Right lobe of liver (tissue), 6 donors: ENCODE measurements at places on chromosomes 12 and 14.

DNA sequence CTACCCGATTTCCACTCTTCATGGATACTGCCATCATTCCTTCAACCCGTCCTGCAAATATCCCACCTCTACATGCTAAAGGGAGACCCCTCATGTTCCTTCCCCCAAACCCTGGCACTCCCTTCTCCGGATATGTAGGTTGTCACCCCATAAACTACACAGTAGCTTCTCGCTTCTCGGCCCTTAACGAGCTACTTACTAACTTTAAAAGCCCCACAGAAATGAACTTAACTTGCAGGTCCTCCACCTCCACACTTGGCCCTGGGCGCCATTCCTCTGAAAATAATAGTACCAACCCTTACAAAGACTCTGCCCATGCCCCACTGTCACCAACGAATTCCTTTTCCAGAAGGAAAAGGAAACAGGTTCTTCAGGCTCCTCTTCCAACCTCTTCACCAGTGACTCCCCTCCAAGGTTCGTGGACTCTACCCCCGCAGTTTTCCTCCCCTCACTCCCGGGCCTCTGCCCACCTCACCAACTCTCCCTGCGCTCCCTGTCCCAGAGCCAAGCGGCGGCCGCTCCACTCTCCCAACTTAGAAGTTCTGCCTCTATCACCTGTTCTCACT, 1.2 kb downstream of the SPPL3 start:
- DNase-seq = no peak

DNA sequence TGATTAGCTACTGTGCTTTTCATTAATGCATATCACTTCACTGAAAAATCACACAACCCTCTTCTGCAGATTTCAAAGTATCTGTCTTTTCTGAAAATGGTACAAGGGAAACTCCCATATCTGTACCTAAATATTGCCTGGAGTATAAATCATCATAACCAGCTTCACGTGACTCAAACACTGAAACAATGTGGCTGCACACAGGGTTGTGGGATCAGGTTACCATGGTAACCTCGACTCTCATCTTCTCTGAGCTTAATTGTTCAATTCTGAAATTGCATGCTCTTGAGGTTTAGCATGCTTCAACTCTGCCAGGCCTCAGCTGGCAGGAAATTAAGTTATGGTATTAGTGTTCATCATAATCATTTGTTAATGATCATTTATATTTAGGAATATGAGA, 77.5 kb upstream of the CPSF6 start:
- no peak for DNase-seq

DNA sequence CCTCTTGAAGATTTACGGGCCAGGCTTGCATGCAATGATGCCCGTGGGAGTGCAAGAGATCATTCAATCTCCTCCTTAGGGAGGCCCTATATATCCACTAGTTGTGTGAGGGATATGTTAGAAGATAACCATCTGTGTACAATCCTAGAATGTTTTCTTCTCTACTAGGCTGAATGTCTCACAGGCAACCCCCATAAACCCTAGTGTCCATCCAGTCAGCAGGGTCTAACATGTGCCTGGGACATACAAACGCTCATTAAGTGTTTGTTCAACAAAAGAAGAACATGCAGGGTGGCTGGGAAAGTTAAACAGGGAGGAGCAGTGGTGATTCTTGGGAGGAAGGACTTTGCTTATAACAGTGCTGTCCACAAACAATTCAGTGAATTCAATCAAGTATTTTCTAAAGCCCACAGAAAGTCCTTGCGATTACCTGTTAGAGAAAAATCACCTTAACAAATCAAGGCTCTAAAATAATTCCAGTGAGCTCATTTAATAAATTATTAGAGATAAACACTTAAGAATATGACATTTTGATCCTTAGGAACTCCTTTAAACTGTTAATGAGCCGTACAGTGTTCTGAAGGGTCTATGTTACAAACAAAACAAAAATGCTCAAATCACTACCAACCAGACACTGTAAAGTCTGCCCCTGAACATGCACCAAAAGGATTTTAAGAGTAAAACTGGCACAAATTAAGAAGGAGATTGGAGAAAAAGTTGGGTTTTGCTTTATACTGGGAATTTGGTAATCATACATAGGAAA, 96.6 kb upstream of the FERMT2 start:
- DNase-seq = no peak

GRCh38 chr14:90140956-90141316, 79.1 kb downstream of the KCNK13 start:
- no peak for DNase-seq

DNA sequence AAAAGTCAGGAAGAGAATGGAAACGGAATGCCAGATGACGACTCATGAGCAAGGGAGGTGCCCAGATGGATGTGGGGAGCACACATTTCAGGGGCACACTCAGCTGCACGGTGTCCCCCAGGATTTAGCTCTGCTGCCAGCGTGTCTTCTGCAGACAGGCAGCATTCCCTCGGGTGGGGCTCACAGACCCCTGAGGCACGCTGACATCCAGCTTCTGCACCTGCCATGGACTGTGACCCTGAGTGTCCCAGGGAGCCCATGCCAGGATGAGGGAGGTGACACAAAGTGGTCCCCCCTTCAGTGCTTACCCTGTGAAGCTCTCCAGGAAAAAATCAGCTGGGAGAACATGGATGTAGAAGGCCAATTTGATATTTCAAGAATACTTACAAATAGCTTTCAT, 84.2 kb downstream of the PIWIL1 start:
- DNase-seq = no peak

DNA sequence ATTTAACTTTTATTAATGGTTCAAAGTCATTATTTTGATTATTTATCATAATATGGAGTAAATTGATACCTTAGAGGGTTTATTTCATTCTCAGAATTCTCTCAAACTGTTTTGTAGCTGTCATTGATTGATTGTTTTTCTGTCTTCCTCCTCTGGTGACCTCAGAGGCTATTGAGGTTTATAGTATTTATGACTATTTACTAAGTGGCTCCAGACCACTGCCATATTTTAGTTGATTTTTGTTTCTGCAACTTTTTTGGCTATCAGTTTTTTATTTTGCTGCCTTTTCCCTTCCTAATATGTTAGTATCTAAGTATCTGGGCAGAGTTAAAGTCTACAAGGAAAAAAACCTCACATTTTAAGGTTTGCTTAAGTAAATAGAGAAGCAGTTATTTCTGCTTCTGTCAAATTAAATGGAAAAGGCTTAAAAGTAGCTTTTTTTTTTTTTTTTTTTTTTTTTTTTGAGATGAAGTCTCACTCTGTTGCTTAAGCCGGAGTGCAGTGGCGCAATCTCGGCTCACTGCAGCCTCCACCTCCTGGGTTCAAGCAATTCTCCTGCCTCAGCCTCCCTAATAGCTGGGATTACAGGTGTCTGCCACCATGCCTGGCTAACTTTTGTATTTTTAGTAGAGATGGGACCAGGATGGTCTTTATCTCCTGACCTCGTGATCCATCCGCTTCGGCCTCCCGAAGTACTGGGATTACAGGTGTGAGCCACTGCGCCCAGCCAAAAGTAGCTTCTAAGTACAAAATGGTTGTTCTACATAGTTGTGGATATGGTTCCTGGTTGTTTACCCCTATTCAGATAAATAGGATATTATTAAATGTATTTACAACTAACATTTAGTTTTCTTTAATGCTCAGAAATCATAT, 8.2 kb downstream of the MDM2 start:
- no peak for DNase-seq

DNA sequence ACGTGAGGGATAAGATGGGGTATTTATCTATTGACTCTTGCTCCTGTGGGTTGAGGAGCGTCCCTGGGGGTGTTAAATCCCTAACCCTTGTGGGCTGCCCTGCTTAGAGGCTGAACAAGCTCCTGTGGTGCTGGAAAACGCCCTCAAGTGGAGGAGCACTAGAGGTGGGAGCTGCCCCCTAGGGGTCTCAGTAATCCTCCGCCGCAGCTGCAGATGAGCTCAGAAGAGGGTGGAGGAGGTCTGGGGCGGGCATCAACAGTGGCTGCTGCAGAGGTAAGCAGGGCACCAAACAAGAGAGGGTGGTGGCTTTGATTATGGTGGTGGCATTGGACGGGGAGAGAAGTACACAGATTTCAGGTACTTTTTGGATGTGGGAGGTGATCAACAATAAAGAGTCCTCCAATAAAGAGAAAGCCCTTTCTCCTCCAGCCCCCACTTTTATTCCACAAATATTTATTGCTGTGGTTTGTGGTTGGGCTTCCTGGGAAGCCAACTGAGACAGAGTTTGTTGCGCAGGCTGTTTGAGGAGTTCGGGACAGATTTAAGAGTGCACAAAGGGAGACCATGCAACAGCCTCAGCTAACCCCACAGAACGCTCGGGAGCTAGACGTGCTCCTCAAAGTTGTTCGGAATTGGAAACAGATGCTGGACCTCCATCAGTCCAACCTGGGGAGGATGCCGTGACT, 179.9 kb downstream of the ADCK1 start:
- no peak for DNase-seq

- no peak for DNase-seq
Measured at GRCh38 chr12:117502233-117502632, 140.8 kb upstream of the NOS1 start.

- no peak for DNase-seq
Measured at GRCh38 chr12:22059976-22060647, 14.1 kb downstream of the CMAS start.
